Mesothelial cell of epicardium (in vitro differentiated cells): ENCODE measurements at places on chromosomes 6 and 20. TPM values are rescaled to one million over a fixed set of nuclear protein-coding genes. Genes with fewer than 3 reads are reported as not detected.

Gene PGC
- not detected in 3 replicates for total RNA-seq

Gene GPR63
- 17.5 to 18.5 TPM (median 17.9 TPM) in 3 replicates for total RNA-seq

Gene PGM3
- total RNA-seq, result 67.0 to 68.1 TPM (median 67.7 TPM) in 3 replicates

Gene PLTP
- 54.6 to 58.1 TPM (median 55.5 TPM) in 3 replicates for total RNA-seq

DNA sequence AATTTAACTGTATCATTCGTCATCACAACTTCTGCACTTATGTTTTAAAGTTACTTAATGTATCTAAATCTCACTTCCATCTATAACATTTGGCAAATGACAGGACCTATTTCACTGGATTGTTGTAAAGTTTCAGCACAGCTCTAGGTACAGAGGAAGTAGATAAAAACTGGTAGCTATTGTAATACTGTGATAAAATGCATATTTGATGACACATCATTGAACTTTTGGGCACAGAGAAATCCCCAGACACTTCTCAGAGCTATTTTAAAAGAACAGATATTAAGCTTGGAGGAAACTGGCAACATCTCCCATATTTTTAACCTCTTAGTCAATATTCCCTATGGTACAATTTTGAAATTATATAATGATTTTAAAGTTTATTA, 138.7 kb downstream of the RFPL4B start:
- no peak overlapping the region for H3K27ac ChIP-seq
- no peak overlapping the region for H3K4me3 ChIP-seq
- H3K36me3 ChIP-seq, result no peaks in the 10 kb centered on the region
- H3K4me1 ChIP-seq, result peaks cover 19% of the 10 kb centered on the region
- no peaks in the 10 kb centered on the region for H3K27me3 ChIP-seq
- DNase-seq, result no peak

DNA sequence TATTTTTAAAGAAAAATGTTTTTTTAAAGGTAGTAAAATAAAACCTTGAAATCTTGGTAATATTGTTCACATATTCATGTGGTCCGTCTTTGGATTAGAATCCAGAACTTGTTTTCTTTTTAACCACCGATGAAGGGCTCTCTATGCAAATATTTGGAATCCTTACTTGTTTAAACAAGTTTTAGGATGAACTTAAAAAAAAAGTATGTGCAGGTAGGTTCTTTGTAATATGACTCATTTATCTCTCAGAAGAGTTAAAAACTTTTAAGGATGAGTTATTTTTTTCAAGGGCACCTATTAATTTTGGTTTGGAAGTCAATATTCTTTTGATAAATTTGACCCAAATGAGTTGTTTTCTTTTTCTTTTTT, 8.9 kb downstream of the DSP start:
- H3K36me3 ChIP-seq, result no peaks in the 10 kb centered on the region
- DNase-seq, result no peak
- H3K4me1 ChIP-seq, result peaks cover 56% of the 10 kb centered on the region
- no peak overlapping the region for H3K4me3 ChIP-seq
- H3K27me3 ChIP-seq, result no peaks in the 10 kb centered on the region
- H3K27ac ChIP-seq, result no peak overlapping the region

DNA sequence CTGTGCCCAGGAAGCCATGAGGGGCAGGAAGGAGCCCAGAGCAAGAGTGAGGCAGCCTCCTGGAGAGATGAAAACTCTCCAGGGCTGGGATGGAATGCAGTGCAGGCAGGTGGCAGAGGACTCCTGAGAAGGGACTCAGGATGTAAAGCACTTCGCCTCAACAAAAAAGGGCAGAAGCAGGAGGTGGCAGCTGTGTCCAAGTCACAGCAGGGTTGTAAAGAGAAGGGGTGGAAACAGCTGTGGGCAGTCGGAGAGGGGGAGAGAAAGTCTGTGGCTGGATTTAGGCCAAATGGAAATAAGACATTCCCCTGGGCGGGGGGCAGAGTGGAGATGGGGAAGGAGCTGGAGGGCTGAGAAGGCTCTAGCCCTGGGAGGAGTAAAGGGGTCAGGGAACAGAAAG, 34.9 kb downstream of the CYP21A2 start:
- H3K36me3 ChIP-seq, result no peaks in the 10 kb centered on the region
- H3K27ac ChIP-seq, result no peak overlapping the region
- no peaks in the 10 kb centered on the region for H3K27me3 ChIP-seq
- no peak overlapping the region for H3K4me3 ChIP-seq
- DNase-seq, result no peak

DNA sequence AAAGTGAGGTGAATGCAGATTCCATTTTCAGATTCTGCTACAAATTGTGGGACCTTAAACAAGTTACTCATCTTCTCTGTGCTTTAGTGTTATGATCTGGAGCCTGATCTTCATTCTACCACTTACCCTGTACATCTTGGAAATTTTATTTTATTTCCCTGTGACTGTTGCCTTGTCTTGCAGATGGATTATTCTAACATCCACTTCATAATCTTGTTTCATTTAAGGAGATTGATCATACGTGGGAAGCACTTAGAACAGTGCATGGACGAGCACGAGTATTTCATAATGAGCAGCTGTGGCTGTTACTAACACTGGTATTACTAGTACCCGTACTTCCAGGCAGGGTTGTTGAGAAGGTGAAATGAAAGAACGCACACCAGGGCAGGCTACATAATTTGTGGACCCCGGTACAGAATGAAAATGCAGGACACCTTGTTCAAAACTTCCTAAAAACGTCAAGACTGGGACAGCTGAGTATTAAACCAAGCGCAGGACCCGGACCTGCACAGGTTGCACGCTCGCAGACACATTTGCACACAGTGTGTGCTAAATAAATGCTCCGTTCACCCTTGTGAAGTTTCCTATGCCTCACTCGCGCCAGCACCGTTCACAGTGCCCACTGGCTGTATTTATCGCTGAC, 535 bp upstream of the CCDC170 start:
- peak overlapping the region; percentile 65 for H3K4me3 ChIP-seq
- H3K36me3 ChIP-seq, result no peaks in the 10 kb centered on the region
- peaks cover 54% of the 10 kb centered on the region for H3K27me3 ChIP-seq
- H3K4me1 ChIP-seq, result peaks cover 15% of the 10 kb centered on the region

DNA sequence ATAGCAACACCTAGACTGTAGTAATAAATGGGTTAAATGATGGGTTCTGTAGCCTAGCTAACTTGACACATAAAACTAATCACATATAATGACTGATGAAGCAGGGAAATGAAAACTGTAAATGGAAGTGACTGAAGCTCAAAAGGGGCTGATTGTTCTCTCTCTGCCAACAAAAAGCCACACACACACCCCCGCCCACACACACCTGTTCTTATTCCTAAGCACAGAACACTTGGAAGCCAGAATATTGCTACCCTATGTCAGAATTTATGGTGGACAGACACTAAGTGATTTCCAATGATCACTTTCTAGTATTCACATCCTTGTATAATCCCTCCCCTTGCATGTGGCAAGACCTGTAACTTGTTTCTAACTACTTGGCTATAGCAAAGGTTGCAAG, 603.5 kb downstream of the UTRN start:
- peaks cover 5% of the 10 kb centered on the region for H3K4me1 ChIP-seq
- no peak overlapping the region for H3K4me3 ChIP-seq
- no peaks in the 10 kb centered on the region for H3K36me3 ChIP-seq
- no peaks in the 10 kb centered on the region for H3K27me3 ChIP-seq
- no peak overlapping the region for H3K27ac ChIP-seq

DNA sequence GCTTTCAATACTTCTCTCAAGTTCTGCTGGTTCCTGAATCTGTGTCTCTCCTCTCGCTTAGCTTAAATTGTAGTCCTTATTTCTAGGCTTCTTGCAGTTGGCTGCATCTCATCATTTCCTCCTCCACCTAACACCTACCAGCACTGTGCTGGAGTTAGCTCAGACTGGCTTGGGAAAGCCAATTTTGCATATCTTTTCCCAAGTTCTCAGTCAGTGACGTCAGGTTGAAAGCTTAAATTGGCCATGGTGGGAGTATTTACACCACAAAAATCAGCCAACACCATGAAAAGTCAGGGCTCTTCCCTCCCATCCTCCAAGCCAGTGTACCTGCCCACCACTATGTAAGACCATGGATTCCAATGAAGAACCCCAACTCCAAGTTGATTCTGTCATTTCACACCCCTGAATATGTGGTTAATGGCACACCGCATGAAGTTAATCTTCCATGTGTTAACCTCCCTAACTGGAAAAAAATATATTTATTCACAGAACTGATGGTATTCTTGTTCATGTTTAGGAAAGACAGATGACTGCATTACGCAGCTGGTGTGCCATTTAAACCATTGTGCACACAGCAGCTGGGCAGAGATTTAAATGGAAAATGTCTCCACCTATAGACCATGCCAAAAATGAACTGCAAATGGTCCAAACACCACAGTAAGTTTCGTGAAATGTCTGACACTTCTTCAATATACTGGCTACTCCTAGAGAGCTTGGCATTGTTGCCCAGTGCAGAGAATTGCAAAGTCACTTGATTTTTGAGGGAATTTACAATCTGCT, 274.1 kb upstream of the MAP3K7 start:
- DNase-seq, result no peak
- no peaks in the 10 kb centered on the region for H3K36me3 ChIP-seq
- no peaks in the 10 kb centered on the region for H3K4me1 ChIP-seq
- peaks cover 28% of the 10 kb centered on the region for H3K27me3 ChIP-seq
- no peak overlapping the region for H3K4me3 ChIP-seq
- no peak overlapping the region for H3K27ac ChIP-seq

Gene TP53RK
- 16.2 to 17.3 TPM (median 16.3 TPM) in 3 replicates for total RNA-seq

GRCh38 chr20:11553603-11554002, 364.1 kb upstream of the BTBD3 start:
- no peaks in the 10 kb centered on the region for H3K36me3 ChIP-seq
- H3K4me1 ChIP-seq, result peaks cover 15% of the 10 kb centered on the region
- DNase-seq, result no peak

Gene TRAPPC3L
- total RNA-seq, result 1.7 to 2.3 TPM (median 2.1 TPM) in 3 replicates

Gene NECAB3
- 58.4 to 60.1 TPM (median 58.6 TPM) in 3 replicates for total RNA-seq

Gene FOXS1
- total RNA-seq, result 1.9 to 2.5 TPM (median 2.1 TPM) in 3 replicates

- H3K36me3 ChIP-seq, result no peaks in the 10 kb centered on the region
- no peaks in the 10 kb centered on the region for H3K27me3 ChIP-seq
Observed at GRCh38 chr20:18577942-18578341, 9.9 kb upstream of the DTD1 start.

DNA sequence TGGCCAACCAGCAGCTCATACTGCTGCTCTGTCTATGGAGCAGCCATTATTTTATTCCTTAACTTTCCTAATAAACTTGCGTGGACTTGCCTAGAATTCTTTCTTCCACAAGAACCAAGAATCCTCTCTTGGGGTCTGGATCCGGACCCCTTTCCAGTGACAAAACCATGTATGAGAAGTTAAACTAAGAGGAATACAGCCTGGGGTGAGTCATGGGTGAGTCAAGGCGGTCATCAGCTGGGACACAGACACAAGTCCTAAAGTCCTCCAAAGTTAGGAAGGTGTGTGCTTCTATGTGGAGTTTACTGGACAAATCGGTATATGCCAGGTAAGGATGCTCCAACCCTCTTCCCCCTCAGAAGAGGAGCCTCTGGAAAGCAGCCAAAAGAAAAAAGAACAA, 690.0 kb upstream of the CHD6 start:
- H3K27ac ChIP-seq, result no peak overlapping the region
- DNase-seq, result no peak
- no peaks in the 10 kb centered on the region for H3K36me3 ChIP-seq
- H3K4me3 ChIP-seq, result no peak overlapping the region
- no peaks in the 10 kb centered on the region for H3K4me1 ChIP-seq

GRCh38 chr6:1322156-1322555, 10.3 kb downstream of the FOXQ1 start:
- no peak overlapping the region for H3K4me3 ChIP-seq
- H3K27me3 ChIP-seq, result peaks cover 43% of the 10 kb centered on the region
- DNase-seq, result no peak
- peaks cover 9% of the 10 kb centered on the region for H3K4me1 ChIP-seq
- H3K27ac ChIP-seq, result no peak overlapping the region

DNA sequence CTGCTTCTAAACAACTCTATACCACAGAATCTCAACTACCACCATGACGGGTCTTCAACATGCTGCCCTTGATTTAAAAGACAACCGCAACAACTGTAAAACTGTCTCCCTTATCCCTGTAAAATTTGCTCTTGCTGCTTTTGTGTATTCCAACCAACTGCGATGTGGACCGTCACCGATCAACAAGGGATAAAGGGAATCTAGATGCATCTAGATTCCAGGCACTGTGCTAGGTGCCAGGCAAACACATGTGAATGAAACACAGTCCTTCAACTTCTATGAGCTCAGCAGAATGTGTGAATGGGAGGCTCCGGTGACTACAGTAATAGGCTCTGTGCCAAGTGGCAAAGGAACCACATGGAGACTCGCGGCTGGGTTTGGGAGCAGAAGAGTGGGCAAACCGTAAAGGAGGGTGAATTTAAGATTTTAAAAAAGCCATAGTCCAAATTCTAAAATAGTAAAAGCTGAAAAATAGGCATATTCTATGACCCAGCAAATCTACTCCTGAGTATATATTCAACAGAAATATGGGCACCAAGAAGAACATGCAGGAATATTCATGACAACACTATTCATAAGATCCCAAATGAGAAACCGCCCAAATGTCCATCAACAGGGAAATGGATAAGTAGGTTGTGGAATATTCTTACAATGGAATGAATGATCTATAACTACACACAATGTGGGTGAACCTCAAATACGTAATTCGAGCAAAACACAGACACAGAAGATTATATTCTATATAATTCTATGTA, 3.7 kb upstream of the PRND start:
- H3K4me1 ChIP-seq, result peaks cover 4% of the 10 kb centered on the region
- peaks cover 34% of the 10 kb centered on the region for H3K27me3 ChIP-seq
- no peak for DNase-seq

GRCh38 chr6:29793036-29793356, 34.6 kb upstream of the HLA-G start:
- no peaks in the 10 kb centered on the region for H3K36me3 ChIP-seq
- peaks cover 89% of the 10 kb centered on the region for H3K27me3 ChIP-seq
- H3K27ac ChIP-seq, result no peak overlapping the region

DNA sequence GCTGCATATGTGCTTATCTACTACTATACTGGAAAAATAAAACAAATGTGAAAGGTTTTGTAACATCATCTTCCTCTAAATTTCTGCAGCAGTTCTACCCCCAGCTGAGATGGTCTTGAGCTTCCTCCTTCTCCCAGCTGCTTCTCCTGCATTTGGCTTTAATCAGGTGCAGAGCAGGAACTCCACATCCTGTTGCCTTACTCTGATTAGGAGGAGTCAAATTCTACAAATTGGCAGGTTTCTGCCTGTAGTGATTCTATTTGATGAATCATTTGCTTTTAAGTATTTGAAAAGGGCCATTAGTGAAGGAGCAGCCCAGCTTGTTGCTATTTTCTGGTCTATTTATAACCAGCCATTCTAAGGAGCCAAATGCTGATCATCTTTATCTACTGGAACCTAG, 224.5 kb downstream of the GMDS start:
- H3K27me3 ChIP-seq, result peaks cover 3% of the 10 kb centered on the region
- no peak overlapping the region for H3K4me3 ChIP-seq
- H3K27ac ChIP-seq, result no peak overlapping the region
- H3K36me3 ChIP-seq, result peaks cover 8% of the 10 kb centered on the region
- DNase-seq, result no peak

Gene WFDC10B
- total RNA-seq, result not detected in 3 replicates
